ENCODE measurements at places on chromosomes 7 and 10.
A peak's percentile ranks its signal among the peaks of the same experiment; 100 is the strongest.

DNA sequence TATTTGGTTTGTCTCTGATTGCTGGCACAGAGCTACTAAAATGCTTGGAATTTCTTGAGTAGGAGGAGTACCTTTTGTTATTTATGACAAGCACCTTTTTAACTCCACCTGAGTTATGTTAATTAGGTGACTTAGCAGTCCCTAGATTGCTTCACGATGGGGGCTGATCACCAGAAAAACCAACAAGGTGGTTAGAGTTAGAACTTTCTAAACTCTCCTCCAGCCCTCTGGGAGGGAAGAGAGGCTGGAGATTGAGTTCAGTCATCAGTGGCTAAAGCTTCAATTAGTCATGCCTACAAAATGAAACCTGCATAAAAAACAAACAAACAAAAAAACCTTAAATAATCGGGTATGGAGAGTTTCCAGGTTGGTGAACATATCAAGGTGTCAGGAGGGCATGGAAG is 23.6 kb upstream of the ING3 start:
- peak; percentile 42 for DNase-seq

- no peak for DNase-seq
Measured at GRCh38 chr7:46131916-46132795, 211.1 kb upstream of the IGFBP3 start.

- peak; percentile 23 for DNase-seq
Measured at GRCh38 chr10:71285180-71285545, 33.9 kb upstream of the SLC29A3 start.

- DNase-seq: peak; percentile 50
Measured at GRCh38 chr10:12333380-12334185, 15.8 kb upstream of the CAMK1D start.

All from LoVo (cell line).